Epithelial cell of prostate (primary cell): ENCODE measurements at places on chromosomes 11 and 22.

- DNase-seq, result no peak
Measured at GRCh38 chr11:17533778-17534415, 10.3 kb downstream of the USH1C start.

DNA sequence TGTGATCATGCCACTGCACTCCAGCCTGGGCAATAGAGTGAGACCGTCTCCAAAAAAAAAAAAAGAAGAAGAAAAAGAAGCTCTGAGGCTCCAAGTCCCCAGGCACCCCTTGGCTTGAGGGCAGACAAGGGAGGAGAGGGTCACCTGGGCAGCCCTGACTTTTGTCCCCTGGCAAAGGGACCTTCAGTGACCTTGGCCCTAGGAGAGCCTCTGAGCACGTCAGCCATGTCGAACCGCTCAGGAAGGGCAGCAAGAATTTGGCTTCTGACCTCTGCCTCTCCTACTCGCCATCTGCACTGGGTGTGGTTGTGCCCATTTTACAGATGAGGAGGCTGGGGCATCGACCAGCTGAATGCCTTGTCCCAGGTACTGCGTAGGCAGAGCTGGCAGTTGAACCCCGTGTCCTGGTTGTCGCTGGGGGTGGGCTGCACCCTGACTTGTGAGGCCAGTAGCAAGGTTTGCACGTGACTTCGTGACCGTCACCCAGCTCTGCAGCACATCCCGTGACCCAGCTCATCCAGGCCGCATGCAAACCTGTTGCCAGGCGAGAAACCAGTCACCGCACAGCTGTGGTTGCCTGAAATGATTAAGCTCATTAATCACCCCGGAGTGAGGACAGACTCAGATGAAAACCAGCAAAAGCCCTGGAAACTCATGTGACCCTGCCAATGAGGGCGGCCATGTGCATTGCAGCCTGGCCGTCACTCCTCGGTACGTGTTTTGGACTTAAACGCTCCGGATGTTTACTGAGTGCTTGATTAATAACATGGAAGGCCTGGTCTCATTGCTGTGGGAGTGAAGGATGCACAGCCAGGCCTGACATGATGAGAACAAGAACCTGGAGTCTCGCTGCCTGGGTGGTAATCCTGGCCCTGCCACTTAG is 47.7 kb upstream of the PPP6R3 start:
- no peak for DNase-seq

DNA sequence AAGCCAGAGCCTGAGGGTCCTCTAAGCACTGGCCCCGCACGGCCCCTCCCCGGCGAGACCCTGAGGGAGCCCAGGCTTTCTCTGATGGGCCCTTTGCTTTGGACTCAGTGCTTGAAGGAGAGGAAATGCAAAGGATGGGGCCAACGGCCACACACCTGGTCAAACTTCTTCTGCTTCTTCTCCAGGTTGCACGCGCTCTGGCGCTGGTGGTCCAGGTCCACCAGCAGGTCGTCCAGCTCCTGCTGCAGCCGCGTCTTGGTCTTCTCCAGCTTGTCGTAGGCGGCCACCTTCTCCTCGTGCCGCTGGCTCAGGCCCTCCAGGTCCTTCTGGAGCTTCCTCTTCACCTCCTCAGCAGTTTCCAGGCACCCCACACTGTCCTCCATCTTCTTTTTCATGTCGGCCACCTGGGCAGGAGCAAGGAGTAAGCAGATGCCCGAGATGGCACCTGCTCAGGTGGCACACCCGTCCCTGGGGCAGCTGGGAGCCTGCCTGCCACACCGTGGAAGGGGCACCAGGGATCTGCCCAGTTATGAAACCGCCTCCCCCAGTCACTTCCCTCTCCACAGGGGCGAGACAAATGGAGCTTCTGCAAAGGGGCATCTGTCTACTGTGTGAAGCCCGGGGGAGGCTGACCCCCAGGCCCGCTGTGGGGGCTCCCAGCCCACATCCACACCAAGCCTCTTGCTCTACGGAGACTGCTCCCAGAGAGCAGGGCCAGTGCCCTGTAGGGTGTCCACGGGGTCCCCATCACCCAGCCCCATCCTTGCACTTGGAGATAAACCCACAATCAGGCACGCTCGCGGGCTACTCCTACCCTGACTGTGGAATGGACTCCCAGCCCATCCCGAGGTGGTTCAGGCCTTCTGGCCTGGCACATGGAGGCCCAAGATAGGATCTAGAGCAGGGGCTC is 39.2 kb downstream of the APOL1 start:
- no peak for DNase-seq

- no peak for DNase-seq
Measured at GRCh38 chr22:38638216-38638615, 18.0 kb downstream of the FAM227A start.

DNA sequence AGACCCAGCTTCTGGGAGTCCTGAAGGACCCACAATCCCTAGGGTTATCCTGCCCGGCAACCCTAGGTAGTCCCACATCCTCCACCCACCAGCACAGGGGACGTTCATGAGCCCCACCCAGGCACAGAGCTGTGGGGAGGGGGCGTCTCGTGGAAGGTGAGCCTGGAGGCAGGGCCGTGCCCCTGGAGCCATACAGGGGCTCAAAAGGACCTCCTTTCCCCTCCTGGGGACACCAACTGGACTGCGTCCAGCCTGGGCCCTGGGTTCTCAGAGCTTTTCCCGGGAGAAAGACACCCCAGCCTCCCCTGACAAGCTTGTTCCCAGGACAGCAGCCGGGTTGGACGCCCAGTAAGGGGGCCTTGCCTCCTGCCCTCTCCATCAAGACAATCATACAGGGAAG is 78.4 kb downstream of the BRD1 start:
- DNase-seq, result no peak

- DNase-seq, result no peak
Measured at GRCh38 chr22:35903571-35904335, 124.9 kb downstream of the RBFOX2 start.

- DNase-seq, result no peak
Measured at GRCh38 chr22:48636746-48637145, 1190.9 kb downstream of the BRD1 start.

DNA sequence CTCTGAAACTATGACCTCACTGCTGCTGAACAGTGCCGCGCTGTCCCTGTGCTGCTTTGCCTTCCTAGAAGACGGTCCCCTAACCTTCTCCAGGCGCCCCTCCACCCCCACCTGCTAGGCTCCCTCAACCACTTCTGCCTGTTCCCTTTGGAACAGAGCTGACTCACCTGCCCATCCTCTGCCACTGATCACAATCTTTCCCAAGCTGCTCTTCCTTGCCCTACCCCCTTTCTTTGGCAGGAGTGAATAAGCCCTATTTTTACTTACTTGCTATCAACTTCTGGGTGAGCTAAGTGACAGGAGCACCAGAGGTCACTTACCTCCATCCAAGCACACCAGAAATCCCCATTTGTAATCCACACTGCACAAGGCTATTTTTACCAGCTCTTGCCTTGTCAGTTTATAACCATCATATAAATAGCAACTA is 116.0 kb upstream of the BID start:
- DNase-seq, result no peak

DNA sequence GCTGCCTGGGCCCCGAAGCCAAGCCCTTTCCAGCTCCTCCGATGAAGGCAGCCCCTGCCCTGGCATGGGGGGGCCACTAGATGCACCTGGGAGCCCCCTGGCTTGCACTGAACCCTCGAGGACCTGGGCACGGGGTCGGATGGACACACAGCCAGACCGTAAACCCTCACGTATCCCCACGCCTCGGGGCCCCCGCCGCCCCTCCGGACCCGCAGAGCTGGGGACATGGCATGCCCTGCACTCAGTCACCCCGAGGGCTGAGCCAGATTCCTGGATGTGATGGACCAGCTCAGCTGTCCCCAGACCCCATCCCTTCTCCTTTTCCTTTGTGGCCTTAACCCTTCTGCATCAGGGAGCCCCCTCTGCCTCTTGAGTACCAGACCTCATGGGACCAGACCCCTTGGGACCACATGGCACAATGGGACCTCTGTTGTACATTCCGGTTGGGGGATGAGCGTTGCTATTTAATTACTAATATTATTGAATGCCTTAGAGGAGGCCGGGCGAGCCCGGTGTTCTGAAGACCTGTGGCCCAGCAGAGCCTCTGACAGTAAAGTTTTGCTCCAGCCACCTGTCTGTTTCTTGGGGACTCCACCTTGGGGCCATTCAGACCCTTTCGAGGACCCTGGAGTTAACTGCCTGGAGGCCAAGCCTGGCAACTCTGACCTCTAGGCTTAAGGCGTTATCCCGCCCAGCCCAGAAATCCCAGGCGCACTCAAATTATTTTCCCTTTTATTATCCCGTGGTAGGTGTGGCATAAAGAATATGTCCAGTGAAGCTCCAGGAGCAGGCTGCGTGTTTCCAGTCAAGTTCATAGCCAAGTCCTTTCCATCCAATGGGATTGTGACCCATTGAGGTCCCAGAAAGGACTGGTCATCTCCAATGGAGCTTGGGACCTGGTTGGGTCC is 3.0 kb downstream of the RASL10A start:
- no peak for DNase-seq

DNA sequence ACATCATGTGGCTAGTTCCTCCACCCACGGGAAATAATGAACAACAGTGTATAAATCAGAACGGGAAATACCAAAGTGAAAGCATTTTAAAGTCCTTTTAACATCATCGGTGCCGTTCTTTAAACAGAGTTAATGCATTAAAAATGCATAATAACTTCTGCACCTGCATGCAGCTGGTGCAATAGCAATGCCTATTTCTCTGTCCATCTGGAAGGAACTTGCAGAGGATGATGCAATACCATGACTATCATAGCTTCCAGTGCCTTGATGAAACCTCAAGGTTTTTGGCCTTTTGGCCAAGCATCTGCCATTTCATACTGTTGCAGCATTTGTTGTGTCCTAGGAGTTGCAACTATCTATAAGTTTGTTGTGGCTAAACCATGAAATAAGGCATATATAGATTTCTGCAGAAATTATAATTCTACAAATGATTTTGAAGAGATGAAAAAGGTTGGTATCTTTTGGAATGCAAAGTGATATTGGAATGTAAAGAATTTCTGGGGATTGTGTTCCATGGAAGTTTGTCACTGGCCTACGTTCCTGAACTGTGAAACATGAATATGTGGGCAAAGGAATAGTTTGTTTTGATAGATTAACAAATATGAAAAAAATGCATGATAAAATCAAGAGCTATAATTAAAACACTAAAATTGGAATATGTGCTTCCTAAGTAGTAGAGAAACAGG is 9.8 kb upstream of the EIF3F start:
- no peak for DNase-seq

- no peak for DNase-seq
Measured at GRCh38 chr22:29840498-29840897, 2.4 kb upstream of the ASCC2 start.

DNA sequence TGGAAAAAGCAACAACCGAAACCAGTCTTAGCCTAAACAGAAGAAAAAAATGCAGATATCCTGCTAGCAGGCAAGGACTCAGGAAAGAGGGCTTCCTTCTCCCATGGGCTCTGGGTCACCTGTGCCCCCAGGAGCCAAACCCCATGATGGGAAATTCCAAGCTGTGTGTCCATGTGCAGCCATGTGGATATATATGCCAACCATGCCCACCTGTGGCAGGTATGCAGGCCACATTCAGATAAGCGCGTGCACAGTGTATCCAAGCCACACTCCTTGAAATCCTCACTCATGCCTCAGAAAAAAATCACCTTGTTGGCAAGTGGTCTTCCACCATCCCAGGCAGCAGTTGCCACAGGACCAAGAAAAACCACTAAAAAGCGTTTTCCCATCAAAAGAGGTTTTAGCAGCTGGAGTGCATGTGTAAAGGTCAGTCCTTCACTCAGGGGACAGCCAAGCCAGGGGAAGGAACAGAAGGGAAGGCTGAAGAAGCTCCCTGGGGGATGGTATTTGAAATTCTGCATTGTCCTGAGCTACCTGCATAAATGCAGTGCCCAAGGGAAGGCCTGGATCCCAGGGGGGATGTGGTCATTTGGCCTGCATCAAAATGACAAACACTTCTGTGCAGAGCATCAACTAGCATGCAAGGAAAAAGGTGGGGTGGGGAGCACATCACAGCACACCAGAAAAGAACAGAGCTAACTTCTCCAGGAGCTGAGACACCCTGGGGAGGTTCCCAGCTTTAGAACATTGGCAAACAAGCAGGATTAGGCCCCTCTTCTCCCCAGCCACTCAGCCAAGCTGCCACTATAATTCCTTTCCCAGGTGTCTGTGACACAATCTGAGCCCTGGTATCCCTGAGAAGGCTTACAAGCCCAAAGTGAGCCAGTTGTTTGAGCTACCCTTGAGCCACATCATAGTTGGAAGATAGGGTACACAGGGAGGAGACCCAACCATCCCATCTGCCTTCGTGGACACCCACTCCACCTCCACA is 76.2 kb downstream of the GALNT18 start:
- DNase-seq, result no peak

DNA sequence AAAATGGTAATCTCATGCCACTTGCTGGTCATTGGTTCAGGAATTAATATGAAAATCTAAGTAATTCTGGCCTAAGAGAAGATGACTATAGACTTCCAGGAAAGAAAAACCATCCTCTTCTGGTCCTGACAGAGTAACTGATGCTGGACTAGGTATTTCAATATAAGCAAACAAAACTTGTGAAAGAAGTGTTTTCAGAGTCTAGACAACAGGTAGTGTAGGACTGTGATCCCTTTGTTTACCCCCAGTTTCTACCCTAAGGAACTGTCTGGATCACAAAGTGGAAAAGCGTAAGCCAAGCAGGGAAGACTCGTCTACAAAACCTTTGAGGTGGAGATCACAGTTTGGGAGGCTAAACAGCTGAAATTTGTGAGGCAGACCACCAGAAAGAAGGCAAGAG is 30.4 kb upstream of the ARL14EP start:
- no peak for DNase-seq
